Activated naive CD4-positive, alpha-beta T cell treated with anti-CD3 and anti-CD28 coated beads for 36 hours (primary cell): ENCODE measurements at places on chromosomes 11 and 22. TPM values are rescaled to one million over a fixed set of nuclear protein-coding genes. Genes with fewer than 3 reads are reported as not detected.
A peak's percentile ranks its signal among the peaks of the same experiment; 100 is the strongest.

- peaks cover 3% of the 10 kb centered on the region for H3K4me1 ChIP-seq
- no peak for DNase-seq
- H3K27ac ChIP-seq, result no peak overlapping the region
- no peaks in the 10 kb centered on the region for H3K27me3 ChIP-seq
- H3K36me3 ChIP-seq, result no peaks in the 10 kb centered on the region
Measured at GRCh38 chr11:76824980-76825725, 35.6 kb upstream of the ACER3 start.

DNA sequence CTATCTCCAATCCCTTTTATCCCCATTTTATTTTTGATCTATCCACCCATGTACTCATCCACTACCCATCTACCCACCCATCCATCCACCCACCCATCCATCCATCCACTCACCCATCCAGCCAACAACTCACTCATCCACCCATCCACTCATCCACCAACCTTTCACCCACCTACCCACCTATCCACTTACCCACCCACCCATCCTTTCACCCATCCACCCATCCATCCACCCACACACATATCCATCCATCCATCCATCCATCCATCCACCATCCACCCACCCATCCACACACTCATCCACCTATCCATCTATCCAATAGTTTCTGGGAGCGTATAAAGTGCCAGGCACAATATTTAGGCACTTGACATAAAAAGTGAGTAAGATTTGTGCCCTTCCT, 39.2 kb upstream of the NFAM1 start:
- H3K4me1 ChIP-seq, result no peaks in the 10 kb centered on the region
- H3K4me3 ChIP-seq, result no peak overlapping the region
- no peaks in the 10 kb centered on the region for H3K27me3 ChIP-seq
- DNase-seq, result no peak

- H3K27ac ChIP-seq, result no peak overlapping the region
- no peak for DNase-seq
- H3K36me3 ChIP-seq, result no peaks in the 10 kb centered on the region
- H3K4me3 ChIP-seq, result no peak overlapping the region
- H3K27me3 ChIP-seq, result no peaks in the 10 kb centered on the region
Measured at GRCh38 chr11:69646493-69647389, 5.8 kb downstream of the CCND1 start.

- peaks cover 3% of the 10 kb centered on the region for H3K36me3 ChIP-seq
- no peak for DNase-seq
- no peaks in the 10 kb centered on the region for H3K27me3 ChIP-seq
- H3K4me1 ChIP-seq, result peaks cover 1% of the 10 kb centered on the region
- no peak overlapping the region for H3K4me3 ChIP-seq
Measured at GRCh38 chr22:29693161-29693560, 26.6 kb upstream of the CABP7 start.

- H3K4me1 ChIP-seq, result no peaks in the 10 kb centered on the region
- no peak overlapping the region for H3K4me3 ChIP-seq
- no peak overlapping the region for H3K27ac ChIP-seq
- H3K36me3 ChIP-seq, result peaks cover 12% of the 10 kb centered on the region
Measured at GRCh38 chr11:17927041-17927440, 85.8 kb downstream of the SERGEF start.

GRCh38 chr11:69560141-69560790, 78.8 kb downstream of the LINC01488 start:
- peaks cover 8% of the 10 kb centered on the region for H3K27me3 ChIP-seq
- no peak overlapping the region for H3K4me3 ChIP-seq
- peaks cover 23% of the 10 kb centered on the region for H3K4me1 ChIP-seq
- no peaks in the 10 kb centered on the region for H3K36me3 ChIP-seq
- H3K27ac ChIP-seq, result no peak overlapping the region

DNA sequence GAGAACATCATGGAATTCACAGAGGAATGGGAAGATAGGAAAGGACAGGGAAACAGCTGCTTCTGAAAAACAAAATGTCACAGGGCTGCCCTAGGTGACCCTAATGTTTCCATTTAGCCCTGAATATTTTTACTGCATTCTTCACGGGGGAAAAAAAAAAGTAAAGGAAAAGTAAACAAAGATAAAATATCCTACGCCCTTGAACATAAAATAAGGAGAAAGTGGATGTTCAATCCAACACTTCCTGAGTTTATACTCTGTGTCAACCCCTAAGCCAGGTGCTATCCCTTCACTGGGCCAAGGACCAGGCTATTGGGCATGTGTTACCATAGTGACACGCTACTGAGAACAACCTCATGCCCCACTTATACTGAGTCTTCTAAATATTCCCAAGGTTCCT, 84.7 kb downstream of the FAM76B start:
- H3K36me3 ChIP-seq, result no peaks in the 10 kb centered on the region
- H3K4me1 ChIP-seq, result peaks cover 23% of the 10 kb centered on the region
- DNase-seq, result no peak
- H3K4me3 ChIP-seq, result no peak overlapping the region

- peaks cover 48% of the 10 kb centered on the region for H3K27me3 ChIP-seq
- H3K4me3 ChIP-seq, result no peak overlapping the region
- no peaks in the 10 kb centered on the region for H3K36me3 ChIP-seq
- H3K27ac ChIP-seq, result no peak overlapping the region
Measured at GRCh38 chr22:20435436-20436306, 2.0 kb downstream of the SCARF2 start.

GRCh38 chr11:66568124-66568916, at the start of gene CTSF:
CTSF (minus strand) TSS chr11:66568606; CDS start chr11:66568486, 120 bp downstream.
- DNase-seq, result peak; percentile 66
- no peak within 1 kb of the TSS for H3K27ac ChIP-seq
- no peaks in the 10 kb centered on the region for H3K36me3 ChIP-seq
- H3K4me3 ChIP-seq, result peak within 1 kb of the TSS; percentile 69

DNA sequence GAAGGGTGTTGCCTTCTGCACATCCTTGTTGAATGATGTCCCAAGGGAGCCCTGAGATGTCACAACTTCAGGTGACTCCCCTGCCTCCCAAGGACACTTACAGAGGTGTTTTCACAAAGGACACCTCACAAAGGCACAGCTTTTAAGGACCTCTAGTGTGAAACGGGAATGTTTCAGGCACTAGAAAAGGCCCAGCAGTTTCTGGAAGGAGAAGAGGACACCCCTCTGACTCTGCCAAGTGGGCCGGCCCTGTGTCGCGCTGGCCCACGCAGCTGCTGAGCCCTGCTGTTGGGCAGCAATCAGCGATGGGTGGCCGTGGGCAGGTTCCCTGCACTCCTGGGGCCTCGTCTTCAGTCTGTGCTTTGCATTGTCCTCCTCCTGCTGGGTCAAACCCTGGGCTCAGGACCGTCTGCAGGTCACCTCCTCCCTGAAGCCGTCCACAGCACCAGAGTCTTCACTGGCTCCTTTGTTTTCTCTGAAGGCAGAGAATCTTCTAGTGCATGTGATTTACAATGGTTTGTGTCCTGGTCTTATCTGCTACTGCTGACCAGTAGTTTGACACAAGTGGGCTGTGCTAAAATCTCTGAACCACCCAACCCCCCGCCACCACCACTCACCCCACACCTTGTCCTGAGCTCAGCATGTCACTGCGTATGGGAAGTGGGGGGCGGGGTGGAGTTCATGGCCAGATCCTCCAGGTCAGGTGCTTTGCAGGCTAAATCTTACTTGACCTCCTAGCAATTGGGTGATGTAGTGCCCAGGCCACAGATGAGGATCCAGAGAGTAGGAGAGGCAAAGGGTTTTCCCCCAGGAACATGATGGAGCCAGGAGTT, 3.2 kb downstream of the LINC01488 start:
- no peak for DNase-seq
- no peaks in the 10 kb centered on the region for H3K27me3 ChIP-seq
- H3K36me3 ChIP-seq, result no peaks in the 10 kb centered on the region
- H3K4me3 ChIP-seq, result no peak overlapping the region

- no peak for DNase-seq
- no peak overlapping the region for H3K27ac ChIP-seq
- H3K27me3 ChIP-seq, result no peaks in the 10 kb centered on the region
- H3K4me3 ChIP-seq, result no peak overlapping the region
- H3K4me1 ChIP-seq, result peaks cover 4% of the 10 kb centered on the region
Measured at GRCh38 chr11:65362966-65363365, 8.4 kb downstream of the TIGD3 start.

DNA sequence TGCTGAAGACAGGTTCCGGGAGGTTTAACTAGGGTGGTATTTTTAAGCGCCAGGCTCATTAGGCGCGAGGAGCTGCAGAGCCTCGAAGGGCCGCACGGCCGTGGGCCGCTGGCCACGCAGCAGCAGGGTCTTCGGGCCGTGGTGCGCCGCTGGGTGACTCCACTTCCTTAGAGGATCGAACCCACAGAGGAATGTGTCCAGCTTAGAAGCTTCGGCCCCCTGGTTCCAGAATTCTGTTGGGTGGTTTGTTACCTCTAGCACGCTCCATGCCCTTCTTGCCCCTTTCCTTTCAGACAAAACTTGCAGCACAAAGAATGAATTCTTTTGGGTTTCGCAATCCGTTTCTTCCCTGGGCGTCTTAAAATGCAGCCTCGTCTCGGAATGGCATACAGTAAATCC, 773 bp upstream of the PATL1 start:
- H3K27me3 ChIP-seq, result no peaks in the 10 kb centered on the region

BIRC3 gene
- 100 TPM for total RNA-seq

SLC35F2 gene
- total RNA-seq, result 18.2 TPM

MN1 gene
- total RNA-seq, result not detected

SHANK2 gene
- total RNA-seq, result not detected

DMC1 gene
- 13.0 TPM for total RNA-seq

NNMT gene
- total RNA-seq, result not detected

DRD4 gene
- total RNA-seq, result 1.0 TPM
